Kidney glomerular epithelial cell (primary cell): ENCODE measurements at places on chromosomes 2 and 18.
A peak's percentile ranks its signal among the peaks of the same experiment; 100 is the strongest.

GRCh38 chr2:203631068-203631757 is 75.2 kb upstream of the CD28 start:
- DNase-seq, result no peak

DNA sequence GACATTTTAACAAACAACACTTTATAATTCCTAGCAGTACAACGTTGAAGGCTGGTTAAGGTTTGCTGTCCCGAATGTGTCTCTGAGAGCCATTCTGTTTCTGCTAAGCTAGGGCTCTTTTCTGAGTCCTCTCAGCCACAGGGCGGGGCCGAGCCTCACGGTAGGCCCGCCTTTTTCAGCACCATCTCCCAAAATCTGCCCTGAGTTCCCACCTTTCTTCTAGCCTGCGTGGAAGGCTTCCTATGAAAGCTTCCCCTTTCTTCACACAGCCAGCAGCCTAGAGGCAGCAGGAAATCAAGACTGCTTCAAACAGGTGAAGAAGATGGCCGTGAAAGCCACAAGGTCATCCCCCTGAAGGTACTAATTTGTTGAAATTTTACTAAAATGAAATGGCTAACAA is 255.5 kb downstream of the CDH2 start:
- no peak for DNase-seq

GRCh38 chr2:63344575-63345284 is 243.5 kb downstream of the WDPCP start:
- DNase-seq, result no peak

GRCh38 chr2:209426432-209426831 is 2.6 kb downstream of the MAP2 start:
- peak; percentile 58 for DNase-seq

DNA sequence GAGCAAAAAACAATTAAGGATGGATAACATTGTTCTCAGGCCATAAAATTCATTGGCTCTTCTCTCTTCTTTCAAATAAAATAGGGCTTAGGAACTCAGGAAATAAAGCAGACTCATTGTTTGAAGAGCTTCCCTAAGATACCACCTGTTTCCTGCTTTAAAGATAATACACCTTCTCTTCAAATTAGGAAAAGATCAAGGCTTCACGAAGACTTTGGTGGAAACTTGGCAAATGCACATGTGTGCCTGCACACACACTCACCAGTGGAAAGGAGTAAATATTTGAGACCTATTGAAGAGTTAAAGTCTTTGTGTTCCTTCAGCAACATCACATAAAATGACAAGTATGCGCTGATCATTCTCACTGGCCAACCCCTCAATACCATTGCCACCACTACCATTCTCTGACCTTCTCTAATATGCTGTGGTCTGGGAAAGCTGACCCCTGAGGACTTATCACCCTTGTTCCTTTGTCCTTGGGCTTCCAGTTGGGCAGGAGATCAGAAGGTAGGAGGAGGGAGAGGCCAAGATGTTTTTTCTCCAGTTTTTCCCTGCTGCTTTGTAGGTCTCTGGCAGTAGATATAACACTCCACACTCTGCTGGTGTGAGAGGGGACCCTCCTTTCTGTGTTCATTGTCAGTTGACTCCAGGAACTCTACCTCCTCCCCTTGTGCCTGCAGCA is 53.5 kb upstream of the SPOPL start:
- no peak for DNase-seq

DNA sequence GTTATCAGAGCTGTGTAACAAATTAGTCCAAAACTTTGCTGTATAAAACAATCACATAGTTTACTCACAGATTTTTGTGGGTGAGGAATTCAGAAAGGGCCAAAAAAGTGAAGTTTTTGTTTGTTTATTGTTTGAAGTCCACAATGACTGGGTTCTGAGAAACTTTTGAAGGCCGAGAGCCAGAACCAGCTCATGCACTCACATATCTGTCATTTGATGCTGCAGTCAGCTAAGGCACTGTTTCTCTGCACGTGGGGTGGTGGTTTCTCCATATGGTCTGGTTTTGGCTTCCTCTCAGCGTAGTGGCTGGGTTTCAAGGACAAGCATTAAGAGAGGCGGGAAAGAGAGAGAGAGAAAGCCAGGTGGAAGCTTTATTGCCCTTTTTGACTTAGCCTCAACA is 131.8 kb downstream of the TWIST2 start:
- DNase-seq, result no peak

GRCh38 chr2:134665727-134666506 is 52.9 kb downstream of the TMEM163 start:
- no peak for DNase-seq

DNA sequence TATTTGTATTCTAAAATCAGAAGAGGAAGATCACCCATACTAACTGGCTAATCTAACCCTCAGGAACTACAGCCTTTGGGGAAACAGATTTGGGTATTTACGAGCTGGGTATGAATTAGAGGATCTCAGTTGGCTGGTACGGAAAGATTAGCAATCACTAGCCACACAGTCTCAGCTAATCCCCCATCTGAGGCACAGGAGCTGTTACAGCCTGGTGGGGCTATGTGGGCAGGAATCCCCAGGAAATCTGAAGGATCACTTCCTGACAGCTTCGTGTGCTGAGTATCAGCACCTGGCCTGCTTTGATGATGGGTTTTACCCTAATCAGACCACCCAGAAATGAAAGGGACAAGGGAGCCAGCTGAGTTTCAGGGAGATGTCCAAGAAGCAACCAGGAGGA is 206.3 kb downstream of the AFF3 start:
- no peak for DNase-seq

- no peak for DNase-seq
Observed at GRCh38 chr18:50992351-50992762, 24.5 kb downstream of the ELAC1 start.
